Fibroblast of skin of back (primary cell): ENCODE measurements at places on chromosomes 11 and 22.

- no peak for DNase-seq
Measured at GRCh38 chr11:131063638-131064037, 147.4 kb upstream of the SNX19 start.

DNA sequence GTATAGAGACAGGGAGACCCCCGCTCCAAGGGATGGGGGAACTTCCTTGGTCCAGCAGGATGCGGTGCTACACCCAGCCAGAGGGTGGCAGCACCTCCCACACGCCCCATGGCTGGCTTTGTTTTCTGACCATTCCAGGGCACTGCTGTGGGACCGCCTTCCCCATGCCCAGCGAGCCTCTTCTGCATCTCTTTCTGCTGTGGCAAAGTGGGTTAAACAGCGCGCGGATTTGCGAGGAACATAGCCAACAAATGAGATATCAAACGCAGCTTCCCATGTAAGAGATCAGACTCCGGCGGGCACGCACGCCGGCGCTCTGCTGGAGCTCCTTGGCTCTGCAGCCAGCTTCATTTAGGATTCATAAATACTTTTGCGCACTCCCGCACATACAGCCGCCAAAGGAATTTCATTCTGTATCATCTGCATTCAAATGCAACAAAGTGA, 485.8 kb upstream of the CADM1 start:
- DNase-seq = peak; percentile 7

GRCh38 chr11:71992136-71992730, 6.5 kb upstream of the IL18BP start:
- no peak for DNase-seq

GRCh38 chr11:10674440-10674855, 19.1 kb downstream of the IRAG1 start:
- DNase-seq = no peak

GRCh38 chr22:19593991-19594569, 69.9 kb upstream of the CLDN5 start:
- no peak for DNase-seq

DNA sequence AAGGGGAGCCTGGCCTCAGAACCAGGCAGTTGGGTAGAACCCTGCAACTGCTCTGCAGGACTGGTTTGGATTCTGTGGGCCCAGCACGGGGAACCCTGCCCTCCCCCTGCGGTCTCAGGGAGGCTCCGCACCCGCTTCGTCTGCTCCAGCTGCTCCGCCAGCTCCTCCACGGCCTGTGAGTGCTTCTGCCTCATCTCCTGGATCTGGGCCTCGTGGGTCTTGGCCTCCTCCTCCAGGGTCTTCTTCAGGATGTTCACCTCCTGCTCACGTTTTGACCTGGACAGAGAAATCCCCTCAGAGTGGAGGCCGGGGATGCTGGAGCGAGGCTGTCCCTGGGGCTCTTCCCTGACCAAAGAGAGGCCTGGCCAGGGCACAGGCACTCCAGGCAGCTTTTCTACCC, 41.9 kb downstream of the APOL1 start:
- no peak for DNase-seq

DNA sequence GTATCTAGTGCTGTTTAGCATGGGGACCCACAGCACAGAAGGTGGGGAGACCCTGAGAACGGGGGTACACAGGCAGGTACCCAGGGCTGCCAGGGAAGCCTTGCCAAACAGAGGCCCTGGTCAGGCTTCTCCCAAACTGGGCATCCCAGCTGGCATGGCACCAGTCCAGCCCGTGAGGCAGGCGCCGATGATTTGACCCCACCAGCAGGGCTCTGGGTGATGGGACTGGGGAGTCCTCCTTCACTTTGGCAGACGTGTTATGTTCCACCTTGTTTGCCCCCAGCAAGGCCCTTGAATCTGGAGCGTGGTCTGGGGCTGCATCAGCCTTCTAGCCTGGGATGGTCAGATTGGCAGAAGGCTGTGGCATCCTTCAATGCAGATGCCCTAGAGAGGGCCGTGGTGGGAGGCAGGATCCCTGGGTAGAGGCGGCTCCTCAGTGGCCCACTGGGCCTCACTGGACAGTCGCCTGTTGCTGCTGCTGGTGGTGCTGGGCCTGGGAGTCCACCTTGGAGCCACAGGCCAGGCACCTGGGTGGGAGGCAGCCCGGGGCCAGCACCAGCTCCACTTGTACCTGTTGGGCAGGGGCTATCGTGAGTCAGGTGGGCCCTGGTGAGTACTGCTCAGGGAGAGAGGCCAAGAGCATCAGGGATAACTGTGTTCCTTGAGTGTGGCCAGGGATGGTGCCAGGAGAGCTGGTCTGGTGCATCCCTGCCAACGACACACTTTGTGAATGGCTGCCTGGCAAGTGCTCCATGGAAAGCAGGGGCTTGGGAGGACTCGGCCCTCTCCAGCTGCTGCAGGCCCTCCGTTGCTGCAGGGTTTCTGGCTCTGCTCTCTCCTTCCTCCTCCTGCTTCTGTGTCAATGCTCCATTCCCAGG, 3.3 kb downstream of the ADORA2A start:
- DNase-seq = no peak

- DNase-seq = peak; percentile 97
Measured at GRCh38 chr22:36577019-36577418, 48.1 kb upstream of the EIF3D start.

DNA sequence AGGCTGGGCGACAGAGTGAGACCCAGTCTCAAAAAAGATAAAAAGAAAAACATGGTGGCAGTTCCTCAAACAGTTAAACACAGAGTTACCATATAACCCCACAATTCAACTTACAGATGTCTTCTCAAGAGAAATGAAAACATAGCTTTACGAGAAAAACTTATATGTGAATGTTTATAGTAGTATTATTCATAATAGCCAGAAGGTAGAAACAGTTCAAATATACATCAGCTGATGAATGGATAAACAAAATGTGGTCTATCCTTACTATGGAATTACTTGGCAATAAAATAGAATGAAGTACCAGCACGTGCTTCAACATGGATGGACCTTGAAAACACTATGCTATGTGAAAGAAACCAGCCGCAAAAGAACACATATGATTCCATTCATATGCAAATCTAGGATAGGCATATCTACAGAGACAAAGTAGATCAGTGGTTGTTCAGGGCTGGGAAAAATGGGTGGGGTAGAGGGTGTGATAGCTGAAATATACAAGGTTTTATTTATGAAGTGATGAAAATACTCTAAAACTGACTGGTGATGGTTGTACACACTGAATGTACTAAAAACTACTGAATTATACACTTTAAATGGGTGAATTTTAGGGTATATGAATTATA, 12.4 kb downstream of the NF2 start:
- no peak for DNase-seq

DNA sequence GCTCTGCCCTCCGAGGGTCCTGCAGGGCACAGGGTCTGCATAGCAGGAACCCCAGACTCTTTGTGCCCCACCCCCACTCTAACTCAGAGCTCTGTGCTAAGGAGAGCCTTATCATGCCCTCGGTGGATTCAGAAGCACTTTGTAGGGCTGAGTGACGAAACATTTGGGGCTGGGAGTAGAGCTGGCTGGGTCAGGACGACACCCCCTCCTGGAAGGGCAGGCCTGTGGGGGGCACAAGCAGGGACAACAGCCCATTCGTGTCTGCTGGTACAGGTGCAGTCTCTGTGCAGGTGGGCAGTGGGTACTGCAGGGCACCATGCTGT, 8.9 kb downstream of the APOBEC3A start:
- no peak for DNase-seq

DNA sequence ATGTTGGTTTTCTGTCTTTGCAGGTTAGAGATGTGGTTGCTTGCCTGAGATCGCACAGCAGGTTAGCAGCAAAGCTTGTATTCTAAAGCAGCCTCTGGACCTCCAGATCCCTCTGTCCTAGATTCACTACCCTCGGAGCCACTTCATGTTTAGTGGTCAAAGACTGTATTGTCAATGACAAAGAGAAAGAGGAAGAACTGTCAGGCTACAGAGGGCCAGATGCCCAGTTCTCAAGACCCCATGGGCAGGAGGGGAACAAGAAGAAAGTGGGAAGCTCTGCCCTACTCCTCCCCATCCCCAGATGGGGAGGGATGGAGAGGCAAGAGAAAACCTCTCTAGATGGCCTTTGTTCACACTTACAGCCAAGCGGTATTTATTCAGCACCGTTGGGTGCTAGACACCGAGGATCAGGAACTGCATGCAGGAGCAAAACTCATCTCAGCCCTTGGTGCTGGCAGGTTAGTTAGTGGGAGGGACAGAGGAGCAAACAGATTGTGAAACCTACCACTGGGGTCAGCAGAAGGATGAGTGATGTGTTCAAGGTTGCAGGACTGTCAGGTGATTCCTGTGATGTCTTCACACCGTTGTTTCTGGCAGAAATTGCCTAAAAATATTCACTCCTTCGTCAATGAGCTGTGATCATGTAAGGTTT, 38.3 kb upstream of the PTPRJ start:
- DNase-seq = no peak

- DNase-seq = no peak
Measured at GRCh38 chr11:2740275-2740940, 40.6 kb upstream of the KCNQ1OT1 start.

GRCh38 chr11:64558065-64558745, 32.8 kb upstream of the SLC22A12 start:
- no peak for DNase-seq

DNA sequence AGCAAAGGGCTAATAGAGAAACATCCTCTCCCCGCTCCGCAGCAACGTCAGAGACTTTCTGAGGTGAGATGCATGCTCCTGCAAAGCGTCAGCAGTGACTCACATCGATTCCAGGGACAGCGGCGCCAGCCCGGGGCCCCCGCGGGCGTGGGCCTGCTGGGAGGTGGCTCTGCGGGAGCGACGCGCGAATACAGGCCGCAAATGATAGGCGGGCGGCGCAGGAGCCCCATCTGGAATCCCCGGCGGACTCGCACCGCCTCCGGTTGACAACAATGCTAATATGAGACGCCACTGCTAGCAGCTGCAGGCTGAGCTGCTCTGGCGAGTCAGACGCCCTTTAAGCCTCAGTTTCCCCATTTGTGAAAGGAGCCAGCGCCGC, 557 bp downstream of the RANGAP1 start:
- peak; percentile 94 for DNase-seq

DNA sequence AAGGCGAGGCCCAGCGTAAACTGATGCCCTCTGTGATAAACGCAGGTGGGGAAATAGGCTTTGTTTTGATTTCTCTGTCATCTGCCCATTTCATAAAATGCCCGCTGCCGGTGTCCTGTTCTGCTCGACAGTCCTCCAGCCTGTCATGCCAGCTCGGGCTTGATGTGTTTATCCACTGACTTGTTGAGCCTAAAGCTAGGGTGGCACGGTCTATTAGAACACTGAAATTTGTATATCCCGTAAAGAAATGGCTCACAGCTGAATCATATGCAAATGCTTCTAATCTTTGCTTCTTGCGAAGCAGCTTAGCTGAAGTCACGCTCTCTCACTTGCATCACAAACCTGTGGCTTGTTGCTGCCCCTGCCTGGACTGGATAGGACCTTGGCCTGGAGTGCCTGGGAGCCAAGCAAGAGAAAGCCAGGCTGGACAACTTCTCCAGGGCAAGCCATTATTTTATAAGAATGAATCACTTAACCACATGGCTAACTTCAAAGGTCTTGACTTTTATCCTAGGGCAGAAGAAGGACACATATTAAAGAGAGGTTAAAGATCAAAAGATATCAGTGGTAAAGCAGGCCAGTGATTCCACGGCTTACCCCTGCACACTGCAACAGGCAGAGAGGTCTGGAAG, 33.1 kb downstream of the EHF start:
- peak; percentile 60 for DNase-seq

DNA sequence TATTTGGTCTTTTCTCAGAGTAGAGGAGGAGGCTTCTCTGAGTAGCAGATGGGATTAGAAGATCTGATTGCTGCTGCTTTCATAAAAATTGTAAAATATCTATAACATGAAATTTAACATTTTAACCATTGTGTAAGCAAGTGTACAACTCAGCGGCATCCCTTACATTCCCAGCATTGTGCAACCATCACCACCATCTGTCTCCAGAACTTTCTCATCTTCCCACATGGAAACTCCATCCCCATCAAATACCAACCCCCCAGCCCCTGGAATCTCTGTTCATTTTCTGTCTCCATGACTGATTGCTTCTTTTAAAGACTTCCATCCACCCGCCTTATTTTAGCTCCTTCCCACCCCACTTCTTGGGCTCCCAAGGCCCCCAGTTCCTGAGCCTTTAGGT, 32.3 kb downstream of the MRGPRD start:
- DNase-seq = no peak

DNA sequence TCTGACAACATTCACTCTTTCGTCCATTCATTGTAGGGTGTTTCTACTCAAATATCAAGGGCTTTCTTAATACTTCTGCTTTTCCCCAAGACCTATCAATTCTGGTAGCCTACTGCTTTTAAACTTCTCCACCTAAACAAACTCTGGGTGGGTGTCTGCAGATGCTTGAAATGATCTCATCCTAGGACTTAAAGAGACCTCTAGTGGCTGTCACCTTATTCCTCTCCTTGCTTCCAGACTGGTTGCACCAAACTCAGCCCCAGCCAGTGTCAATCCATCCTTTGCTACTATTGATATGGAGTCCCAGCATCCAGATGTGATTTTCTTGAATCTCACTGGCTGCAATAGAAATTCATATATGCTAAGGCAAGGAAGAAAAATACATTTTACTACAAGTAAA, 274.7 kb downstream of the NXPE2 start:
- no peak for DNase-seq

- peak; percentile 80 for DNase-seq
Measured at GRCh38 chr11:38814670-38815069, 2216.6 kb upstream of the RAG2 start.

GRCh38 chr11:20259506-20259905, 99.2 kb upstream of the DBX1 start:
- no peak for DNase-seq

- DNase-seq = peak; percentile 58
Measured at GRCh38 chr22:27149921-27150543, 492.6 kb downstream of the MIAT start.
